ENCODE measurements at places on chromosomes 4 and X.
A peak's percentile ranks its signal among the peaks of the same experiment; 100 is the strongest.

DNA sequence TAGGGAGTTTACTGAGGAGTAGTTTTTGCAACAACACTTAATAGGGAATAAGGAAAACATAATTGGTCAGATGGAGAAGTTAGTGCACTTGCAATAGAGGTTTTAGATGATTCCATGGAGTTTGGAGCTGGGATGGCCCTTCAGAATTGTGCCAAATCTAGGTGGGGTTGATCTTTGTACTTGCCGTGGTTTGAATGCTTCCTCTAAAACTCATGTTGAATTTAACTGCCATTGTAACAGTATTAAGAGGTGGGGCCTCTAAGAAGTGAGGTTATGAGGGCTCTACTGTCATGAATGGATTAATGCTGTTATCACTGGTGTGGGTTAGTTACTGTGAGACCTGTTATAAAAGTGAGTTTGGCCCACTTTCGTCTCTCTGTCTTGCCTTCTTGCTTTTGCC, 94.4 kb upstream of the BOD1L1 start:
- no peak for DNase-seq

- DNase-seq, result peak; percentile 80
Measured at GRCh38 chr4:185534866-185535611, at the start of gene PDLIM3. Gene PDLIM3, minus strand, starts transcription at chr4:185535507. Its CDS starts 73 bp downstream, at chr4:185535434.

DNA sequence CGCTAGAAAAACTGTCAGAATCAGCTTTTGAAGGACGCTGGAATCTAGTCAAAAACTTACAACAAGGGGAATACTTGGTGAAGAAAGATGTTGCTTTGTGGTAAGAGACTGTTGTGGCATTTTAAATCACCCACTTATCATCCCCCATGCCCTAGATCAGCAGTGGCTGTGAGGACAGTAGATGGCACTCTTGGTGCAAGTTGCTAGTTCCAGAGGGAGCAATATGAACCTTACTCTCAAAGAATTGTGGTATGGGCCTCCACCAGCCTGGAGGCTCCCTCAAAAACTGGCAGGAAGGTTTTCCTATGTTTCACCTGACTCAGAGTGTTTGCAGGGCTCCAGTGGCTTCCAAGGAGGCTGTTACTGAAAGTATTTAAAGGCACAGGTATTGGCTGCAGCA, 37.7 kb upstream of the SLC16A2 start:
- peak; percentile 40 for DNase-seq

DNA sequence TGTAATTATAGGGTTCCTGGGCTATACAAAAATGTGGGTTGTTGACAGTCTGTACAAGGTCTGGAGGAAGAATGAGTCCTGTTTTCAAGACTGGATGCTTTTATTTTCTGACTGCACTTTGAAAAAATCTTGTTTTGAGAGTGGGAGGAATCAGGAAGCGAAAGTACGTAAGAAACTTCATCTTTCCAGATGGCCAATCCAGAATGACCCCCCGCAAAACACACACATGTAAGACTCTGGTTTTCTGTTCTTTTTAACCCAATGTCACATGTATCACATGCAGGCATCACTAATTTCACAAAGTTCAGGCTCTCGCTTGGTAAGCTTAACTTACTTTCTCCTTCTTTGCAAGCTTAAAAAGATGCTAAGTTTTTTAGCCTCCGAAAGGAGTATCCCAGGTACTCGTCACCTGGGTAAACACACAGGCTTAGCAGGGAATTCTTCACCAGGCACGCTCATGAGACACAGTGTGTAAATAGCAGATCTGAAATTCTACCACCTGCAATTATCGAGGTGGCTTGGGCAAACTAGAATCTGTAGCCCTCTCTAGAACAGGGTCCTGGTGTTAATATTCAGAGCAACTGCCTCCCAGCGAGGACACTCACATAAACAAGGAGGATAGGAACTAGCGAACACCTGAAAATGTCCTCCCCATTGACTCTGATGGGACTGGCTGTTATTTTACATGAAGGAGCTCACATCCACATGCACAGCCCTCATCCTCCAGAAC, 90.7 kb downstream of the NSUN7 start:
- no peak for DNase-seq

GRCh38 chr4:41613386-41613785, 75.4 kb downstream of the LIMCH1 start:
- peak; percentile 36 for DNase-seq

DNA sequence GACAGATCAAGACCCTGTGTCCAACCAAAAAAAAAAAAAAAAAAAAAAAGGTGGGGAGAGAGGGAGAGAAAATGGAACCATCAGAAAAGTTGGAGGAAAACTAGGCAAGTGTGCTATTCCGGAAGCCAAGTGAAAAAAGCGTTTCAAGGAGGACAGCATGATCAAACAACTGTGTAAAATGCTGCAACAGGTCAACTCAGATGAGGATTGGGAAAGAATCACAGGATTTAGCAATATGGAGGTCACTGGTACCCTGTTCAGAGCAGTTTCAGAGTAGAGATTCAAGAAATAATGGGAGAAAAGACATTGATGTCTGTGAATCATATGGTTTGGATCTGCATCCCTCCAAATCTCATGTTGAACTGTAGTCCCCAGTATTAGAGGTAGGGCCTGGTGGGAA, 47.5 kb downstream of the TIGD4 start:
- DNase-seq, result no peak

- no peak for DNase-seq
Measured at GRCh38 chr4:132910229-132910748, 238.8 kb upstream of the PCDH10 start.

GRCh38 chr4:54281054-54281766, 52.1 kb downstream of the PDGFRA start:
- peak; percentile 82 for DNase-seq

DNA sequence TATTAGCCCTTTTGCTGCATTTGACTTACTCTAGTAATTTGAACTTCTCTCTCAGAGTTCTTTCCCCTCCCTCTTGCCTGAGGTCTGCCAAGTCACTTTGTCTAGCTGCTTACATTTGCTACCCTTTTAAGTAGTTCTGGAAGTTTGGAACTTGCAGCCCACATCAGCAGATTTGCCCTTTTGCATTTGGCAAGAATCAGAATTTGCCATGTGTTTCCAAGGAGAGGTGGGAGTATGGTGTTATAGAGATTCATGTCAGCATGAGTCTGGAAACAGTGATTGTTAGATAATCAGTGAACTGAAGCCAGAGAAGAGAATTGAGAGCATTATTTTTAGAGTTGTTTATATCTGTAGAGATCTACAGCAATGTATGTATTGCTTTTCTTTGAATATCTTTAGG, 52.1 kb downstream of the KLHL34 start:
- DNase-seq, result no peak

- no peak for DNase-seq
Measured at GRCh38 chr4:55834086-55834795, 14.7 kb downstream of the EXOC1L start.

- no peak for DNase-seq
Measured at GRCh38 chr4:7007142-7007907, 35.8 kb upstream of the TADA2B start.

DNA sequence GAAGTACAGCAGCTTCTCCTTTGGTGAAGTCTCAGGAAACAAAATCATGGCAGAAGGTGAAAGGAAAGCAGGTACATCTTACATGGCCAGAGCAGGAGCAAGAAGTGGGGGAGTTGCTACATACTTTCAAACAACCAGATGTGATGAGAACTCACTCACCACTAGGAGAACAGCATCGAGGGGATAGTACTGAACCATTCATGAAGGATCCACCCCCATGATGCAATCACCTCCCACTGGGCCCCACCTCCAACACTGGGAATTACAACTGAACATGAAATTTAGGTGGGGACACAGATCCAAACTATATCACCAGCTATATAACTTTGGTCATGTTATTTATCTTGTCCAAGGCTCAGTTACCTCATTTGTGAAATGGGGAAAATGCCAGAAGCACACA, 159.4 kb downstream of the OPHN1 start:
- no peak for DNase-seq

GRCh38 chr4:109939190-109939589, 26.5 kb downstream of the EGF start:
- DNase-seq, result no peak

- DNase-seq, result peak; percentile 36
Measured at GRCh38 chr4:169774466-169775445, 17.0 kb upstream of the HPF1 start.

- DNase-seq, result peak; percentile 37
Measured at GRCh38 chrX:41491267-41492004, 44.3 kb downstream of the NYX start.

GRCh38 chr4:26120098-26120825, 200.6 kb upstream of the RBPJ start:
- DNase-seq, result no peak

DNA sequence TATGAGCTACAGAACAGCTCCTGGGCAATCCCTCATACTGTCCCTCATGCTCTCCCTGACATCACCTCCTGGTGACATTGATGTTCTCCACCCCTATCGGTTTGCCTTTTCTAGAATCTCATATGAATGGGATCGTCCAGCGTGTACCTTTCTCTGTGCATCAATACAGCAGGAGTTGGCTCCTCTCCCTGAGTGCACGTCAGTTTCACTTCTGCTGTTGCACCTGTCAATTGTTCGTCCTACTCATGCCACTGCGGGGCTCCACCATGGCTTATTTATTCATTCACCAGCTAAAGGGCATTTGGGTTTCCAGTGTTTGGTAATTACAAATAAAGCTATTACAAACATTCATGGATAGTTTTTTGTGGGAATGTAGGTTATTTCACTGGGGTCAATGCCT, 269.1 kb upstream of the ZFP42 start:
- no peak for DNase-seq

DNA sequence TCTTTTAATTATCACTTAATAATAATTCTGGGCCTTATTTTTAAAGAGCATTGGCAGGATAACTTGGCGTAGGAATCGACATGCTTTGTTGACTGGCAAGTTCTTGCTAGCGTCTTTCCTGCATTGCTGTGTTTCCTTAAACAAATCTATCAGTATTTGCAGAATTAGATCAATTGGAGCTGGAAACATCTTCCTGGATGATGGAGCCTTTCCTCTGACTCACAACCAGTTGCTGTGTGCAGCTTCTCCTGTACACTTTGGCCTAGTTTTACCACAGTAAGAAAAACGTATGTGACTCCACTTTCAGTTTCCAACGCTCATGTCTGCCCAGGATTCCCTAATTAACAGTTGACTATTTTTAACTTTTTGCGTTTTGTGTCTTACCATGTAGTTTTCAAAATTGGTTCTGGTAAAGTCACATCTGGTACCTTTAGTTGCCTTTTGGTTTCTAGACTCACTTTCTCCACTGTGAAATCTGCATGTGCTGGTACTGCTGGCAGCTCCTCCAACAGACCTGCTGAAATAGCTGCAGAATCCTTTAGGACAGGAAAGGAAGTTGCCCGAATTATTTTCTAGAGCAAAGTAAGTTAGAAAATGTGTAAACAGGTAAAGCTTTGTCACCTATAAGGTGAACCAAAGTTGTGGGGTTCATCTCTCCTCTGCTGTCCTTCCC, 553.2 kb upstream of the FAT1 start:
- DNase-seq, result no peak

GRCh38 chrX:153993978-153994377, 21.4 kb downstream of the TMEM187 start:
- no peak for DNase-seq

DNA sequence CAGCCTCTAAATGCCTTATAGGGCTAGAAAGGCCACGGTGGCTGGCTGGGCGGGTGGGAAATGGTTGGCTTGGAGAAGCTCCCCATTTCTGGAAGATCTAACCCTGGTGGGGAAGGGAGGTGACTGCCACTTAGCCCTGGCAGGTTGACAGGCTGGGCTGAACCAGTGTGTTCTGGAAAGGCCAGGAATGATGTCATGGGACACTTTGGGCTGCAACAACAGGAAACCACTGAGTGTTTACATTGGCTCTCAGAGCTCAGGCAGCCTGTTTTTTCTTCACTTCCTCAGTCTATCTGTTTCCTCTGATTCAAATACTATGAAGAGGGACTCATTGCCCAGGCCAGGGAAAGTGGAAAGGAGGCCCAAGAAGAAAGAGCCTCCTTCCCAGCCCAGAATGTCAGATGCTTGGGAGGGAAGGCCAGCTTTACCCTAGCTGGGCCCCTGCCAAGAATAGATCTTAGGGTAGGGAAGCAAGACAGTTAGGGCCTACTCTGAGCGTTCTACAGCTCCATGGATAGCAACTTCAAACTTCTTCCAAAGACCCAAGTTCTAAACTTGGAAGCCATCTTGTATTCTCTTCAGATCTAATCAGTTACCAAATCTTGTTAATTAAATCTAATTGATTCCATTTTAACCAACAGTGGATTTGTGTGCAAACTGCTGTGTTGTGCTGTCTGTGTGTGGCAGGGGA, 65.8 kb upstream of the MSN start:
- DNase-seq, result peak; percentile 79

- DNase-seq, result no peak
Measured at GRCh38 chr4:143354990-143355389, 18.3 kb downstream of the GAB1 start.

DNA sequence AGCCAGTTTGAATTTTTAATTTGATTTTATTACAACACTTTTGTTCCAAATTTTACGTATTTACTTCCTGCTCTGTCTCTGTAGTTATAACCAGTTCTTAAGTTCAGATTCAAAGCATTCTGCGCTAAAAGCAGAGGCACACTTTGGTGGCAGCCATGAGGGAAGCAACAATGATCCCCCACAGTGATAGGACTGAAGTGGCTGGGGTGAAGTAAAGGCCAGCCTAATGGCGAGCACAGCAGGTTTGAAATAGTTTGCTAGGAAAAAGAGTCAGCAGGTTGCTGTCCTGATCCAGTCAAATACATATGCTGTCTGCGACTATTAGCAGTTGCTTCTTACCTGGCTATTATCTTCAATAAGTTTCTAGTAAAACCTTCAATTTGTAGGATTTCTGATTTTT, 176.3 kb downstream of the RPA4 start:
- DNase-seq, result no peak

DNA sequence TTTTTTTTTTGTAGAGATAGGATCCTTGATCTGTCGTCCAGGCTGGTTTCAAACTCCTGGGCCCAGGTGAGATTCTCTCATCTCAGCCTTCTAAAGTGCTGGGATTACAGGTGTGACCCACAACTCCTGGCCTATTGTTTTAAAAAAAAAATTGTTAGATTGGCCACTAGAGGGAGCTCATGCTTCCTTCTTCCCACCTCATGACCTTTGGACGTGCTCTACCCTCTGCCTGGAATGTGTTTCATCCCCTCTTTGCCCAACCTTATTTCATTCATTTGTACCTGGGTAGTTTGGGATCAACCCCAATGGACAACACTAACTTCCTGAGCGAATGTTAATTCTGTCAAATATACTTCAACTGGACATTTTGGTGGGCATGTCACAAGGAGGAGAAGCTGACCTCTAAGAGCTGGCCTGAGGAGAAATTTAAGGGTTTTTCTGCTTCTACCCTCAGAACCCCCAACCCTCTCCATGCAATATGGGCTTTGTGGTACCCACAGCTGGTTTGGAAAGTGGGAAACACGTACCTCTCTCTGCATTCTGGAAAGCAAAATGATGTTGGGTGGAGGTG, 6.4 kb downstream of the PPEF2 start:
- DNase-seq, result no peak

- DNase-seq, result no peak
Measured at GRCh38 chrX:30795981-30796958, 92.8 kb downstream of the TAB3 start.
